ENCODE measurements at places on chromosomes 5 and 9. TPM values are rescaled to one million over a fixed set of nuclear protein-coding genes. Genes with fewer than 3 reads are reported as not detected.

- H3K27ac ChIP-seq, result no peak overlapping the region
- no peak for DNase-seq
- H3K4me3 ChIP-seq, result no peak overlapping the region
- H3K4me1 ChIP-seq, result no peaks in the 10 kb centered on the region
- no peaks in the 10 kb centered on the region for H3K36me3 ChIP-seq
These were observed 23.3 kb upstream of the KIF12 start for GRCh38 chr9:114122136-114123027.

- DNase-seq, result no peak
- peaks cover 10% of the 10 kb centered on the region for H3K4me1 ChIP-seq
- no peak overlapping the region for H3K4me3 ChIP-seq
These were observed 87.7 kb downstream of the PTCH1 start for GRCh38 chr9:95429096-95429495.

DNA sequence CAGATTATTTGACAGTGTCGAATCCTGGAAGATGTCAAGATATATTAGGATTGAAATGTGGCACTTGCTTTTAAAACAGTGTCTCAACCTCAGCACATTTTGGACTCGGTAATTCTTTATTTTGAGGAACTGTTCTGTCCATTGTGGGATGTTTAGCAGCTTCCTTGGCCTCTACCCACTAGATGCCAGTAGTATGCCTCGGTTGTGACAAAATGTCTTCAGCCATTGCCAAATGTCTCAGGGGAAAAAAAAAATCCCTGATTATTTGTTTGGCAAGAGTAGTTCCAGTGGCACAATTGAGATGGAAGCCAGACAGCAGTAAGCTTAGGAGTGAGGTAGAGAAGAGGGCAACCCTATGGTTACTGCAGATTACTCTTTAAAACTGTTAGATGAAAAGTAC, 694.5 kb upstream of the RIOK2 start:
- H3K36me3 ChIP-seq, result no peaks in the 10 kb centered on the region
- no peak for DNase-seq
- H3K27ac ChIP-seq, result no peak overlapping the region
- no peaks in the 10 kb centered on the region for H3K4me1 ChIP-seq

DNA sequence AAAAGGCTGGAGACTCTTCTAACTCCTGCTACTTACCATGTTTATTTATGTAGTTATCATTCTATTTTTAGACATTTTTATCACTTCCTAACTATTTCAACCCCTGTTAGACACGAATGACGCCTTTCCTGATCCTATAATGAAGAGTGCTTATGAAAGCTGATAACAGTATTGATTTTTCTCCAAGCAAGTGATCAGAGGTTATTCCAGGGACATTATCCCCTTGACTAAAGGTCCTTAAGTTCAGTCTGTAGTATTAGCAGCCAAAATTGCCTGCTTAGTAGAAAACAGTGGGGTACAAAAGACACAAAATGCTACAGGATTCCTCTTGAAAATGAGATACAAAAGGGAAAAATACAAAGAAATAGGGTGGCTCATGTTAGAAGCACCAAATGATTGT, 235.6 kb downstream of the DNAH5 start:
- H3K27ac ChIP-seq, result no peak overlapping the region
- no peaks in the 10 kb centered on the region for H3K27me3 ChIP-seq
- H3K4me3 ChIP-seq, result no peak overlapping the region
- no peaks in the 10 kb centered on the region for H3K4me1 ChIP-seq

DNA sequence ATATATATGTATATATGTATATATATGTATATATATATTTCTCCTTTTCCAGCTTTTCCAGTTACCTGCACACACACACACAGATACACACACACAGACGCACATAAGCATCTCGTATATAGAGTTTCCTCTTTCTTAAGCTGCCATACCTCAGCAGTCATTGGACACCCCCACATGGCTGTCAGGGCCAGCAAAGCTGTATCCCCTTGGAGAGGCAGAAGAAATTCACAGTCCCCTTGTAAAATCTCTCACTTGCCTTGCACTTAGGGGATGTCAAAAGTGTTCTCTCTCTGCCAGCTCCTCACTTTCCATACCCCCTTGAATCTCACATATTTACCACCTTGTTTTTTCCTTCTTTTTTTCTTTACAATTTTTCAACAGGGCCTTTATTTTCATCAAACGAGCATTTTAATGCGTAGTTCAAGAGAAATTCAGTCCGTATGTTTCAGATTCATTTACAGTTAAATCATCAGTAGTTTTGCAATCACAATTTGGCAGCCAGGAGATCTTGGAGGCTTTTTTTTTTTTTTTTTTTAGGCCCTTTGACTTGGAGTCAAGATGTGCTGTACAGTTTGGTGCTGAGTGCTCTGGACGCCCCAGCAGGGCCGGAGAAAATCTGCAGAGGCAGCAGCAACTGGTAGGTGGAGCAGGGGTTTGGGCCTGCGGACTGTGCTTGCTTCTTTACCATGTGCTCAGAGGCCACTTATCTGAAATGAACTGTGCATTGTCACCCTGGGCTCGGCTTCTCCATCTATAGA, 244.9 kb upstream of the KLF4 start:
- no peaks in the 10 kb centered on the region for H3K36me3 ChIP-seq
- no peak overlapping the region for H3K27ac ChIP-seq
- no peaks in the 10 kb centered on the region for H3K4me1 ChIP-seq
- H3K27me3 ChIP-seq, result no peaks in the 10 kb centered on the region

Gene PTPN3
- 1.2 TPM for total RNA-seq

GRCh38 chr9:5817862-5818261, 15.1 kb downstream of the ERMP1 start:
- DNase-seq, result no peak
- no peak overlapping the region for H3K27ac ChIP-seq
- H3K36me3 ChIP-seq, result peaks cover 15% of the 10 kb centered on the region
- H3K4me1 ChIP-seq, result peaks cover 3% of the 10 kb centered on the region
- H3K27me3 ChIP-seq, result no peaks in the 10 kb centered on the region
- H3K4me3 ChIP-seq, result no peak overlapping the region

Gene BAAT
- 0.10 TPM for total RNA-seq

Gene SPINK7
- total RNA-seq, result not detected

DNA sequence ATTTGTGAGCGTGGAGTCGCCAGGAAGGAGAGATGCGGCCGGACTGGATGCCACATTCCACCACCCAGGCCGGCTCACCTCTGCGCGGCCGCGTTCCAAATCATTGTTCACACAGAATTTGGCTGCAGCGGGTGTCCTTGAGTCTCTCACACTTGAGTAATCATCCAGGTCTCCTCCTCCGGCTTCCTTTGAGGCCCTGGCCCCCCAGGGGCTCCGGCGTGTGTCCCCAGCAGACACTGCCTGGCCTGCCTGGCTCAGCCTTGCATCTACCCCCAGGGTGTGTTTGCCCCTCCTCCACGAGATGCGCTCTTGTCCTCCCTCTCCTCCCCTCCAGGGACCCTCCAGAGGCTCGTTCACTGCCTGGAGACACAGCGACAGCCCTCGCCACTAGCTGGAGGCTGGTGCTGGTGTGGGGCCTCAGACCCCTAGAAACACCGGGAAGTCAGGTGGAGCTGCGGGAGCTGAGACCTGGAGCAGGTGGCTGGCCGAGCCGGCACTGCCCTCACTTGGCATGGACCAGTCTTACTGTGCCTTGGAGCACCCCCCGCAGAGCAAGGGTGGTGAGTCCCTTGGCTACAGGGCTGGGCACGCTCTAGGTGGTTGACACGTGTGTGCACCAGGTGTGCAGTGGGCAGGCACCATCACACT, 7.0 kb upstream of the SLC9A3 start:
- H3K27ac ChIP-seq, result no peak overlapping the region
- DNase-seq, result no peak
- H3K27me3 ChIP-seq, result peaks cover 51% of the 10 kb centered on the region
- no peaks in the 10 kb centered on the region for H3K36me3 ChIP-seq

- no peaks in the 10 kb centered on the region for H3K27me3 ChIP-seq
- peaks cover 5% of the 10 kb centered on the region for H3K36me3 ChIP-seq
- H3K27ac ChIP-seq, result no peak overlapping the region
- peaks cover 14% of the 10 kb centered on the region for H3K4me1 ChIP-seq
- no peak overlapping the region for H3K4me3 ChIP-seq
- DNase-seq, result no peak
These were observed 474.0 kb downstream of the CCDC171 start for GRCh38 chr9:16026886-16027285.

GRCh38 chr5:34626036-34626435, 30.1 kb upstream of the RAI14 start:
- H3K27ac ChIP-seq, result no peak overlapping the region
- no peaks in the 10 kb centered on the region for H3K36me3 ChIP-seq
- H3K4me1 ChIP-seq, result peaks cover 13% of the 10 kb centered on the region

Gene HAVCR1
- total RNA-seq, result 0.89 TPM

DNA sequence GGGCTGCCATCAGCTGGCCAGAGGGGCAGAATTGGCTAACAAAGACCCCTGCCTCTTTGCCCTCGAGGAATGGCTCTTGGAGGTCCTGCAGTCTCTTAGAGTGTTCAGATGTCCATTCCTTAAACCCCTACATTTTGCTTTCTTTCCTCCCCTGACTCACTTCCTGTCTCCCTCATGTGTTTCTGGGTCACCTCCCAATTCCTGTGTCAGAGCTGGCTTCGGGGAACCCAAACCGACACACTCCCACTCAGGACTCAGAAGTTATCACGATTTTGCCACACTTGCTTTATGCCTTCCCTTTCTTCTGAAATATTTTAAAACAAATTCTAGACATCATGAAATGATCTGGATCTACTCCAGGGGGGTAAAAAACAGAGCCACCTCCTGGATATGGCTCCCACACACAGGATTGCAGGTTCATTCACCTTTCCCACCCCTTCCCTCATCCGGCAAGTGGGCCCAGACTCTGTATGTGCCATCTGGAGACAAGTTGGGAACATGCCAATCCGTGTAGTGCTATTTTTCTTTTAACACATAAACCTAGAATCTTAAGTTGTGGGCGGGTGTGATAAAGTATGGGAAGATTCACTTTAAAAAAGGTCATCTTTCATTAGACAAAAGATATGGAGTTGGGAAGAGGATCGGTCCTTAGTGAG, 145.7 kb downstream of the NXNL2 start:
- no peak for DNase-seq
- no peak overlapping the region for H3K27ac ChIP-seq
- H3K4me3 ChIP-seq, result no peak overlapping the region
- no peaks in the 10 kb centered on the region for H3K36me3 ChIP-seq
- peaks cover 4% of the 10 kb centered on the region for H3K27me3 ChIP-seq
- no peaks in the 10 kb centered on the region for H3K4me1 ChIP-seq

GRCh38 chr9:21592063-21592338, 109.9 kb upstream of the IFNE start:
- H3K4me3 ChIP-seq, result no peak overlapping the region
- no peak for DNase-seq
- H3K36me3 ChIP-seq, result no peaks in the 10 kb centered on the region
- peaks cover 19% of the 10 kb centered on the region for H3K4me1 ChIP-seq

Gene BARX1
- 3.8 TPM for total RNA-seq

- no peak for DNase-seq
- no peak overlapping the region for H3K27ac ChIP-seq
- H3K36me3 ChIP-seq, result peaks cover 5% of the 10 kb centered on the region
These were observed 33.8 kb upstream of the SLC6A3 start for GRCh38 chr5:1479066-1479465.

Gene CCNI2
- 6.9 TPM for total RNA-seq

Gene CREBRF
- total RNA-seq, result 8.8 TPM

GRCh38 chr5:18333841-18334240, 699.6 kb downstream of the TAF11L14 start:
- no peaks in the 10 kb centered on the region for H3K4me1 ChIP-seq
- no peak for DNase-seq
- no peak overlapping the region for H3K4me3 ChIP-seq

GRCh38 chr5:115306011-115306536, 9.6 kb upstream of the CCDC112 start:
- DNase-seq, result no peak
- H3K27ac ChIP-seq, result no peak overlapping the region

DNA sequence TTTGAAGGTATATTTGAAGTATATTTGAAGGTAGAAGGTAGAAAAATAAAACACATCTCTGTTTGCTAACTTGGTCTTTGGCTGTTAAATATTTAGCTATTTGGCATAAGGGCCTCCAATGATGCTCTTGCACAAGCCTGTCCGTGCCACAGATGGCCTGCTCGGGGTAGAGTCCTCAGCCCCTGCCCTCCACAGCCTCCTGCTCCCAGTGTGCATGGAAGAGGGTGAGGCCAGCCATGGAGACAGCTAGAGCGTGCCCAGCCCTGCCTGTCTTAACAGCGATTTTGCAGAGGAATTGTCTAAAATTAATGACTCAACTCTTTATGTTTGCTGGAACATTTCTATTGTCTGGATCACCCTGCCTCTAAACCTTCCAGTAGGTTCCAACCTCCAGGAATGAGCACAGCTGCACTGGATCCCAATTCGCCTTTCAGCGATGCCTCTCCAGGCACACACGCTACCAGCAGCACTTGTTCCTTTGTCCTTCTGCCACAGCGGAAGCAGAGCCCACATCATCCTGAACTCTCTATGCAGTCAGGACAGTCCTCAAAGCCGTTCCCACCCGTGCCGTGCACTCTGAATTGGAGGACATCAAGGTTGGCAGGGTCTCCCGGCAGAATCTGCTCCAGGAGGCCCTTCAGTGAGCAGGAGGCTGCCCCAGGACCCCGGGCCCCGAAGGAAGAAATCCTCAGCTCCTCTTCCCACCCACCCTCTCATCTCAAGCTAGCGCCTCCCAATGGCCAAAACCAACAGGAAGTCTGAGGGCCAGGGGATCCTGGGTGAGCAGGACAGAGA, 254.0 kb upstream of the IRX1 start:
- H3K27me3 ChIP-seq, result no peaks in the 10 kb centered on the region
- no peak for DNase-seq
- no peaks in the 10 kb centered on the region for H3K36me3 ChIP-seq
- H3K4me3 ChIP-seq, result no peak overlapping the region
- H3K27ac ChIP-seq, result no peak overlapping the region

DNA sequence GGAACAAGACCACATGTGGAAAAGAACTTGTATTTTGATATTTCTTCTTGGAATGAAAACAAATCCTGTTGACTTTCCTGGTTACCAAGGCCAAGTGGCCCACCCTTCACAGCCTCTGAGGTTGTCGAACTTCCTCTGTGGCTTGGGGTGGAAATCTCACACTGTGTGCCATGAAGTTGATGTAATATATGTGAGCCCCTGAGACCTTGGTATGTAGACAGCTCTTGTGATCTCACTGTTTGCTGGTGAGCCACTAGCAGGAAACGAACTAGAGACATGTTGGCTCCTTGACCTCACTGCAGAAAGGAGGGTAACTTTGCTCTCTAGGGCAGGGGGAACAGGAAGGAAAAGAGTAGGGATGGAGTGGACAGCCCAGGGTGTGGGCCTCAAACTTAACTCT, 159.4 kb downstream of the ARHGAP26 start:
- no peak overlapping the region for H3K4me3 ChIP-seq
- no peak for DNase-seq
- H3K36me3 ChIP-seq, result peaks cover 45% of the 10 kb centered on the region
- H3K4me1 ChIP-seq, result peaks cover 34% of the 10 kb centered on the region
- H3K27ac ChIP-seq, result no peak overlapping the region
- H3K27me3 ChIP-seq, result no peaks in the 10 kb centered on the region

DNA sequence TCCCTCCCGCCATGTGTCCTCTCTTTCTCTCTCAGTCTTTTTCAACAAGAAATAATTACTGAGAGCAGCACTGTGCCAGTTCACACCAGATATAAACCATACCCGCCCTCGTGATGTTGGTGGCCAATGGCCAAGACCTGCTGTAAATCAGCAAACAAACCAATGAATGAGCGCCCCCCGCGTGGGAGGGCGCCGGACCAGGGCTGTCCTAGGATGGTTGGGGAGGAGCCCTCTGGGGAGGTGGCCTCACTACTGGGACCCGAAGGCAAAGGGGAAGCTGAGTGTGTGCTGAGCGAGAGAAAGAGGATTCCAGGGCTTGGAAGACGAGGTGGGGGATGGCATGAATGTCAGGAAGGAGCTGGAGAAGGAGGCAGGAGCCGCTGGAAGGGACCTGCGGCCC, 51.2 kb upstream of the BARHL1 start:
- no peak for DNase-seq
- no peaks in the 10 kb centered on the region for H3K4me1 ChIP-seq
- H3K27me3 ChIP-seq, result peaks cover 21% of the 10 kb centered on the region

Gene BARHL1
- total RNA-seq, result not detected

Data from activated naive CD8-positive, alpha-beta T cell treated with anti-CD3 and anti-CD28 coated beads for 36 hours (primary cell).